ENCODE measurements at places on chromosomes 7 and 10.

- DNase-seq: no peak
These were observed 61.1 kb upstream of the C10orf90 start for GRCh38 chr10:126731610-126731990.

DNA sequence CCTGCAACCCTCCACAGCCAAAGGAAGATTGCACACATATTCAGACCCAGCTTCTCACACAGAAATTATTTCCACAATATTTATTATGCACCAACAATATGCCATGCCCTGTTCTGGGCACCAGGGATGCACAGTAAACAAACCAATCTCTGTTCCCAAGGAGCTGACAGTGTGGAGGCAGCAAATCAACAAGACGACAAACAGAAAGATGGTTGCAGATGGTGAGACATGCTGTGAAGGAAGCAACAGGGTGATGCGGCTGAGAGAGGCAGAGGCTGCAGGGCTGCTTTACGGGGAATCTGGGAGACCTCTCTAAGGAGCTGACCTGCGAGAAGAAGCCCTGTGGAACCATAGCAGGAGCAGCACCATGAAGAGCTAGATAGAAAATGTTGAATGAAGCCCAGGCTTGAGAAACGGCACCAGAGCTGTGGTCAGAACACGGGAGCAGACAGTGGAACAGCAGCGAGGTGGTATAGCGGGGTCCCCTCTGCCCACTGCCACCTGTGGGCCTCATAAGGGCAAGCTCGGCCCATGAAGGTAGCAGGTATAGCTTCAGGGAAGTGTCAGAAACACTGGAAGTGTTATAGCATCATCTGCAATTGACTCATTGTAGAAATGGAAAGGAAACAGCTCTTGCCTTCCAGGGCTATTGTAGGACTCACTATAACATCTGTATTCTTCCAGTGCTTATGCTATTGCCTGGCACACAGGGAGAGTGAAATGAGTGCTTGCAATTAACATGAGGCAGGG is 17.4 kb downstream of the RBP3 start:
- no peak for DNase-seq

GRCh38 chr10:88110355-88110754 is 246.9 kb downstream of the PTEN start:
- no peak for DNase-seq

GRCh38 chr7:148825338-148825737 is 58.8 kb downstream of the EZH2 start:
- DNase-seq: no peak

GRCh38 chr7:145817687-145818086 is 298.9 kb upstream of the CNTNAP2 start:
- no peak for DNase-seq

DNA sequence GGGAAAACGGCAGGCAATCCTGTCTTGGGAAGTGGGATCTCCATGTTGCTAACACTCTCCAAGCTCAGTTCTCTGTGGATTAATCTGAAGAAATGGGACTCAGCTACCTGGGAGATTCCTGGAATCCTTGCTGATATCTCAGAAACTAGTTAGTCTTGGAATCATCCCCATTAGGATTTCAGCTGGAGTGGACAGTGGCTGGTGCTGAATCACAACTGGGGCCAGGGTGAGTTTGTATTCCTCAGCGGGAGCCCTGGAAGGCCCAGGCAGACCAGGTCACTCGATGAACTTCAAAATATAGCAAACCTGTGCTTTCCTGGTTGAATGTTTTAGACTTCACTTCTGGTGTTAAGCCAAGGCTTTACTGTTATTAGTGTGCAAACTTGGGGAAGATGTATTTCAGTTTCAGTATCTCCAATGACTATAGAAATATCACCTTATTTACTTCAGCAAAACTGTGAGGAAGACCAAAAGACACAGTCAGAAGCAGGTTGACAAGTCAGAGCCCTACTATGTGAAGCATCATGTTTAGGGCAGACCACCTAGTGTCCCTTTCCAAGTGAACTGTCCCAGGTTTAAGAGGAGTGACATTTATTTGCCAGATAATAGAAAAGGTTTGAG is 126.1 kb downstream of the AOAH start:
- no peak for DNase-seq

DNA sequence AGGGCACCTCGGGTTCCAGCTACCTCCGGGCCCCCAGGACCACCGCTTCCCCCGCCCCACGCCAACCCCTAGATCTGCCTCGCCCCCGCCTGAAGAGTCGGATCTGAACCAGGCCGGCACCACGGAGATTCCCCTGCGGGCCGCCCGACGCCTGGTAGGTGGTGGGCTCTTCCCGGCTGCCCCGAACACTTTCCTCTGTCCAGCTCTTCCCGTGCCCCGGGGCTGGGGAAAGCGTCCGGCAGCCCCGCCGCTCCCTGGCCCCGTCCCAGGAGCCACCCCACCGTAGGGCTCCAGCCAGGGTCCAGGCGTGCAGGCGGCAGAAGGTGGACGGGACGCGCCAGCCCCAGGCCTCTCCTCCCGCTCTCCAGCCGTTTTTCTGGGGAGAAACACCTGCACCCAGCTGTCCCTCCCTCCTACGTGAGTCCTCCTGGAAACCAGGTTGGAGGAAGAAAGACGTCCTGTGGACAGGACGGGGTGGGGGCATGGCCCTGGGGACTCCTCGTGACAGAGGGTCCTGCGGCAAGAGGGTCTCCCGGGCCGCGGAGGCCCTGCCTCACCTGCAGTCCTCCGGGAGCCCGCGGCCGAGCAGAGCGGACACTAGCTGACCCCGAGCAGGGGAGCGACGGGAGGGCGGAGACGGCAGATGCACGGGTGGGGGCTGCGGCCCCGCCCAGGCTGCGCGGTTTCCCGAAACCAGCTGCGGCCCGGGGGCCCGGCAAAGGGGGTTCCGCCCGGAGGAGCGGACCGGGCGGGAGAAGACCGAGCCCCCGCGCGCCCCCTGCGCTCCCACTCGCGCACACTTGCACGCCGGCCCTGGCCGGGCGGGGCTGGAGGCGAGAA is at the start of gene TMEM176B:
Gene TMEM176B, minus strand, starts transcription at position 624 of the 840 bp plus-strand sequence. CDS start 3,795 bp downstream, outside the sequence.
- no peak for DNase-seq

All from GM10248 (cell line).